ENCODE measurements at places on chromosomes 11 and 22. TPM values are rescaled to one million over a fixed set of nuclear protein-coding genes. Genes with fewer than 3 reads are reported as not detected.

DNA sequence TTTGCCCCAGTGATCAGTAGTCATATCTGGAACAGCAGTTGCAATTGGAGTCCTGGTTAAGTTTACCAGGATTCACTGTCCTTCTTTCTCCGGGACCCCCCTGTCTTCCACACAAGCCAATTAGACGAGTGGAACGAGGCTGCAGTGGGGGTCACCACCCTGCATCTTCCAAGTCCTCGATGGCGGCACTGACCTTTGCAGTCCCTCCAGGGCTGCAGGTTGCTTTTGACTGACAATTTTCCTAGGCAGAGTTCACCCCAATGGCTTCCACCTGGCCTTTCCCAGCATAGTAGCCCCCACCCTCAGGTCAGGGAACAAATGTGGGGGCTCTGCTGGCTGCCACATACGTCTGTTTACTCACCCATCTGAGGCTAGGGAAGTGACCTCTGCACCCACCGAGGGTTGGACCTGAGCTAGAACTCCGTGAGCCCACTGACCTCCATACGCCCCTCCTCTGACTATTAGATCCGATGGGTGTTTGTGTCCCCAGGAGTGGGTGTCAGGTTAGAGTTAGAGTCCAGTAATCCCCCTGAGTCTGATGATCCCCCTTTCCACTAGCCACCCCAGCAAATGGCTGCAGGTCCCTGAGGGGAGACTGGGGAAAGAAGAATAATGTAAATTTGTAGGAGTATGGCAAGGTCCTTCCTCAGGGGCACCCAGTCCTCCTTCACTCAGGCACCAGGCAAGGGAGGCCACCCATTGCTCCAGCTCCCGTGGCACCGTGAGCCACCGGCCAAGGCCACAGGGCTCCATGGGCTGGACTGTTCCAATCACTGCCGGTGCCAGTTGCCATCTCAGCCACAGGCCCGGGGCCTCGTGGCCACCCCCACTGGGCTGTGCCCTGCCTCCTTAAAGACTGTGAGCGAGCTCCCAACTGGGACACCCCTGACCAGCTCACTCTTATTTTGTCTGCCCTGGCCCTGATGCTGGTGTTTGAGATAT, 5.5 kb downstream of the C11orf21 start:
- DNase-seq, result no peak

DNA sequence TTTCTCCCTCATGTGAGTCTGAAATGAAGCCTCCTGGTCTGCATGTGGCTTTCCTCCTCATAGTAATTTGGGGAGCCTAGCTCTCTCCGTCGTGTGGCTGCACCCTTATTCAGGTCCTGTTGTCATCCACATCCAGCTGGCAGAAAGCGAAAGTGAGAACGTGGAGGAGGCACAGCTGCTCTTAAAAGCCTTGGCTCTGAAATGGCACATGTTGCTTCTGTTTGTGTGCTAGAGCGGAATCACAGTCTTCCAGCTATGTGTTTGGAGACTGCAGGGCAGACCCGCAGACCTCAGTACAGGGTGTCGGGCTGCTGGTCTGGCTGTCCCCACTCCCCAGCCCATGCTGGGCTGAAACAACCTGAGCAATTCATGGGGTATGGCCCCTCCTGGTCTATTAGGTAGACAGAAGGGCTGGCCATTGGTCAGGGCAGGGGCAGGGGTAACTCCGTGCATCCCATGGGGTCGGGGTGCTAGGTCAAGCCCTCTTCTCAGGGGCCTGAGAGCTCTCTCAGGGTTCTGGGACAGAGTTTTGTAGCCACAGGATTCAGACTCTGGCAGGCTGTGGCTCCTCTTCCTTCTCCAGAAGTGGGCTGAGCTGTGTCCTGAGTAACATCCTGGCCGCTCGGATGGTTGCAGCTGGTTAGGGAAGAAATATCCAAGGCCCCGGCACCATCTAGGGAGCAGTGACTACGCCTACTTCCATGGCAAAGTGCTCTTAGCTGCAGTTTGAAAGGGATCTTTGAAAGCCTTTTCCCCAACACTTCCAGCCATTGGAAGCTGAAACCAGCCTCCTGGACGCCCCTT, 50.6 kb downstream of the C11orf96 start:
- peak; percentile 56 for DNase-seq

- DNase-seq, result no peak
Measured at GRCh38 chr11:122750049-122750448, 88.3 kb upstream of the CRTAM start.

- DNase-seq, result no peak
Measured at GRCh38 chr11:109120341-109120740, 301.6 kb upstream of the C11orf87 start.

DNA sequence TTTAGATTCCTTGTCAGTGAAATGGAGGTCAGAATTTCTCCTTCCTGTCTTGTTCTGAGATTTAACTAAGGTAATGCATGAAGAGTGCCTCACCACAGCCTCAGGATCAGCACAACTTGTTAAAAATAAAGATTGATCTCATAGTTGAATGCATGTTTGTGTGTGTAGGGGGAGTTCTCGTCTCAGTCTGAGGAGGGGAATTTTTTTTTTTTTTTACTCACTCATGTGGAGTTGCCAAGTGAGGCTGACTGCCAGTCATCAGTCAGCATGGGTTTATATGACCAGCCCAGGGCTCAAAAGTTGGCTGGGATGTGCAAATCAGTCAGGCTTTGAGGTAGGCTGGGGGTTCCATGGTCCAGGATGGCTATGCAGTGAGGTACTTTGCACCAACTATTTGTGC, 113.2 kb downstream of the FANCF start:
- DNase-seq, result no peak

DNA sequence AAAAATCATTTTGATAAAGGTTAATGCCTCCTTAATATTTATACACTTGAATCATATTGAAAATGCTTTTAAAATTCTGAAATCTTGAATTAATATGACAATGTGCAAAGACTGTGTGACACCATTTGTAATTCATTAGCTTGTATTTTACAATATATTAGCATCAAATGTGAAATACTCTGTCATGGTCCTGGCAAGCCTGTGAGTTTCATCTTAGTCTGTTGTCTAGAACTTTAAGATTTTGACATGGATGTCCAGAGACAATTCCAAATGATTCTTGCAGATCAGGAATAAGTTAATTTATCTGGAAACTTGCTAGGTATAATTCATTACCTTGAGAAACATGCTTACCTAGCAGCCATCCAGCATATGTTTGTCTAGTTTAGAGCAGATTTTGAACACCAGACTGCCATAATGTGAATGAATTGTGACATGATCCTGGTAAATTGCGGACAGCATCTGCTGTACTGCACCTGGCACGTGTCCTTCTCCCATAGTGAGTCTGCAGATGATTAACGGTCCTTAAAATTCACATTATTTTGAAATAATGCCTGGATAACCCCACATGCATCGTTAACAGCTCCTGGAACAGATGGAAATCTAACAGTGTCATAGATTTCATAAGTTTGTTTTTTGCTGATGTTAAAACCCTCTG, 34.5 kb upstream of the DEUP1 start:
- DNase-seq, result no peak

DNA sequence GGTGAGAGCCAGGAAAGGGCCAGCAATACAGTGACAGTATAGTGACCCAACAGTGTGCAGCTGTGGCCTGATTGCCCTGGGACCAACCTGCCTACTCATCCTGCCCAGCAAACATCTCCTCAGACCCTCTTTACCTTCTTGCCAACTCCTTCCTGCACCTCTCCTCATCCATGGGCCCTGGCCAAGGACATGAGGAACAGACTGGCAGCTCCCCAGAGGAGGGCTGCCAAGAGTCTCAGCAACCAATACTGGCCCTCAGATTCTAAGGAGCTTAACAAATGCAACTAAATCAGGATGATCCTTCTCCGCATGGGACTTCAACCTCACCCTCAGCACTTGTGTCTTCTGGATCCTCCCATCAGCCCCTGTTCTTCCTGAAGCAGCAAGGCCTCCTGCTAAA, 77.0 kb downstream of the RPL27A start:
- no peak for DNase-seq

- DNase-seq, result no peak
Measured at GRCh38 chr22:35305525-35306070, 5.9 kb downstream of the TOM1 start.

- no peak for DNase-seq
Measured at GRCh38 chr11:33500861-33501479, 199.7 kb downstream of the C11orf91 start.

DNA sequence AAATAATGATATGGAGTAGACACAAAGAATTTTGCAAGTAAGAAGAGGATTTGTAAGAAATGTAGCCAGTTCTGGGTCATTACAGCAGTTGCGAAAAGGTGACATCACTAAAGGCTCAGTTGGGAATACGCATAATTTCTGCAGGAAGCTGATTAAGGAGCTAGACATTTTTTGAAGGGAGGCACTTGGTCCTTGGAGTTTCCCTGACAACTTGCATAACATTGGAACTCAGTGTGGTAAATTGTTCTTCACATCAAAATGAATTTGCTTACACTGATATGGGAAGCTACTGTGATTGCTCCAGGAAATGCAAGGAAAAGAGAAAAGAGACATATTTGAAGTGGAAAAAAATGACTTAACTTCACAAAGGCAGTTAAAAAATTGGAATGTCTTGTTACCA, 626.1 kb downstream of the NELL1 start:
- no peak for DNase-seq

GRCh38 chr11:61512435-61512834, 3.9 kb downstream of the LRRC10B start:
- no peak for DNase-seq

DNA sequence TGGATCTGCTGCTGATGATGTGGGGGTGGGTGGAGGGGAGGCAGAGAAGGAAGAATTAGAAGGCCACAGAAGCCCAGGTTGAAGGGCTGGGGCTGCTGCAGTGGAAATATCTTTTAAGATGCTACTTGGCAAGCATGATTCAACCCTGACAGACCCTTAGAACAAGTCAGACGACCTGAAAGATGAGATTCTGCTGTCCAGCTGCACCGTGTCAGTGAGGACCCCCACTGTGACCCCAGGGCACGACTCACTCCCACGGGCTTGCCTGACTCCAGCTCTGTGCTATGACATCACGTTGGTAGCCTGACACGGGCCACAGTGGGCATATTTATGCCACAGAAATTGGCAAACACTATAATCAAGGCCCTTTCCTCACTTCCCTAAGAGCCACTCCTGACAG, 36.0 kb downstream of the LRFN4 start:
- DNase-seq, result no peak

- DNase-seq, result peak; percentile 68
Measured at GRCh38 chr11:66429983-66430602, 8.6 kb downstream of the MRPL11 start.

GRCh38 chr11:14703731-14704130, 60.1 kb downstream of the PDE3B start:
- no peak for DNase-seq

GRCh38 chr22:44147821-44148574, 32.7 kb upstream of the PARVG start:
- no peak for DNase-seq

- DNase-seq, result no peak
Measured at GRCh38 chr11:33557201-33557600, 143.4 kb downstream of the C11orf91 start.

- DNase-seq, result no peak
Measured at GRCh38 chr22:22479999-22480532, 28.5 kb downstream of the ZNF280B start.

DNA sequence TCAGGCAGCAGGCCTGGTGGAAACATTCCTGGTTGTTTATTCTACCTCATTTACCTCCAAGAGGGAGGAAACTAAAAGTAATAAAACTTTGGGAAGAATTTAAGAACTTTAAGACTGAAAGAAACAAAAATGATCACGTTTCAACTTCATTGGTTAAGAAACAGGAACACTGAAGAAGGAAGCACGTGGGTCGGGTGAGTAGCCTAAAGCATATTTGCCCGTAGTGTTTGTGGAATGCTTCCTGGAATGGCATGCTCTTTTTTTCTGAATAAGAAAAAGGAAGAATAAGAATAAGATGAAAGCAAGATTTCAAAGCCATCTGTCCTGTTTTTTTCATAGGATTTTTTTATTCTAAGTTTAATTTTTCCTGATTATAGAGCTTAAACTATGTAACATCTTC, 83.1 kb downstream of the WNT11 start:
- DNase-seq, result no peak

DNA sequence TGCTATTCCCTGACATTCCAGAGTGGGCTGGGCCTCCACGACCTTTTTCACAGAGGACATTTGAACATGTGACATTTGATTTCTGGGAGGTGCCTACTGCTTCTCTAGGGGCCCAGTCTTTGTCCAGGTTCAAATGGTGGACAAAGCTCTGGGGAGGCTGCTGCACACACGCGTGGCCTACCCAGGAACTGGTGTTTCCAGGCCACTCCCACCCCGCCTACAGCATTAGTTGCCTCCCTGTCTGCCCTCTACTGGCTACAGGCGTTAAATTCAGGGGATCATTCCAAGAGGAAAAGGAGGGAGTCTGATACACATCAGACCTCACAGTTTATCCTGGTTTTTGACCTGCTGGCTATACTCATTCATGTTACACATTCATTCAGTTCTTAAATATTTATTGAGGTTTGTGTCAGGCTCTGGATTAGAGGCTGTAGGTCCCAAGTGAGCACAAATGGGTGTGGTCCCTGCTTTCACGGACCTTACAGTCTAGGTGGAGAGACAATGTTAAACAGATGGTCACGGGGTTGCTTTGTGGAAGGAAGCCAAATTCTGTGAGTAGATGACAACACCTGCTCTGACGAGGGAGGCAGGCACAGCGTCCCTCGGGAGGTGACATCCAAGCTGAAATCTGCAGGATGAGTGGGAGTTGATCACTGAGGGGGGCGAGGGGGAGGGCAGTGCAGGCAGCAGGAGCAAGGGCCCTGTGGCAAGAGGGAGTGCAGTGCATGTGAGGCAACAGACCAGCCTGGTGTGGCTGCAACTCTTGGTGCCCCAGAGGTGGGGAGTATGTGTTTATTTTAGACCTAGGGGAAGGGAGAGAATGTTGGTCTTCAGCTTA, 11.8 kb downstream of the TUB start:
- DNase-seq, result peak; percentile 48

DNA sequence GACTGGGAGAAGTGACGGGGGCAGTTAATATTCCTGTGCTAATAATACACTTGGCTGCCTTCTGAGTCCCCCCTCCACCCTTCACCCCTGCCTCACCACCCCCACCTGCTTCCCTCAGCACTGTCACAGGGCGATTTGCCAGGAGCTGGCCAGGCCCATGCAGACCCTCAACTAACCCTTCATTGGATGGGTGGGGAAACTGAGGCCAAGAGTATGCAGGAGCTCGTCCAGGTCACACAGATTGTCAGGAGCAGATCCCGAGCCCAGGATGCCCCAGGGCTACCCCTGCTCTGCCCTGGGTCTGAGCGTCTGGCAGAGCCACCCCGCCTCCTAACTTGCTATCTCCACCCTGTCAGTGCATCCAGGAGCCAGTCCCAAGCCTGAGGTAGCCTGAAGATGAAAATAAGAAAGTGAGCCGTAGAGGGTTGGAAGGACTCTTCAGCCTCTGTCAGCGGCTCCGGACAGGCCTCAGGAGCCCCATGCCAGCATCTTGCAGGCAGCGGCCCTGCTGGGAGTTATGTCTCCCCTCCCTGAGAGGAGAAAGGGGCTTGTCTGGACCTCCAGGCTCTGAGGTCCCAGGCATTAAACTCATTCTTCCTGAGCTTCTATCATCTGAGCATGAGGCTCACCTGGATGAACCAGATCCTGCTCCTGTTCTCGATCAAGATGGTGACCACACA, 6.2 kb downstream of the TPBGL start:
- DNase-seq, result no peak

SHISA8 gene
- total RNA-seq, result 2.2 TPM

EXPH5 gene
- total RNA-seq, result 0.88 TPM

MRGPRX3 gene
- not detected for total RNA-seq

RHOD gene
- total RNA-seq, result 49.5 TPM

OOSP2 gene
- not detected for total RNA-seq

BATF2 gene
- 1.3 TPM for total RNA-seq

PHOX2A gene
- not detected for total RNA-seq

GAS2 gene
- total RNA-seq, result 15.9 TPM

OR5M11 gene
- not detected for total RNA-seq

CECR2 gene
- total RNA-seq, result 3.1 TPM

PLAAT4 gene
- 15.5 TPM for total RNA-seq

UBASH3B gene
- 2.6 TPM for total RNA-seq

All from left ventricle myocardium inferior (tissue), 1 donor.